HFFc6 (cell line): ENCODE measurements at places on chromosomes 13 and 19. TPM values are rescaled to one million over a fixed set of nuclear protein-coding genes. Genes with fewer than 3 reads are reported as not detected.

GRCh38 chr19:18637673-18638630 is 1.1 kb downstream of the KLHL26 start:
- H3K36me3 ChIP-seq = no peaks in the 10 kb centered on the region
- peak overlapping the region; percentile 87 for H3K4me3 ChIP-seq
- peak overlapping the region; percentile 36; the same call in 1 of the 2 replicates for H3K27ac ChIP-seq
- peaks cover 5% of the 10 kb centered on the region for H3K27me3 ChIP-seq
- H3K4me1 ChIP-seq = peaks cover 6% of the 10 kb centered on the region; the same call in 1 of the 2 replicates

GRCh38 chr19:53555352-53555751 is 17.4 kb downstream of the ZNF331 start:
- H3K4me3 ChIP-seq = peak overlapping the region; percentile 91
- DNase-seq = no peak
- H3K36me3 ChIP-seq = peaks cover 36% of the 10 kb centered on the region
- peak overlapping the region; percentile 91; the same call in 1 of the 2 replicates for H3K27ac ChIP-seq
- H3K4me1 ChIP-seq = peaks cover 20% of the 10 kb centered on the region

DNA sequence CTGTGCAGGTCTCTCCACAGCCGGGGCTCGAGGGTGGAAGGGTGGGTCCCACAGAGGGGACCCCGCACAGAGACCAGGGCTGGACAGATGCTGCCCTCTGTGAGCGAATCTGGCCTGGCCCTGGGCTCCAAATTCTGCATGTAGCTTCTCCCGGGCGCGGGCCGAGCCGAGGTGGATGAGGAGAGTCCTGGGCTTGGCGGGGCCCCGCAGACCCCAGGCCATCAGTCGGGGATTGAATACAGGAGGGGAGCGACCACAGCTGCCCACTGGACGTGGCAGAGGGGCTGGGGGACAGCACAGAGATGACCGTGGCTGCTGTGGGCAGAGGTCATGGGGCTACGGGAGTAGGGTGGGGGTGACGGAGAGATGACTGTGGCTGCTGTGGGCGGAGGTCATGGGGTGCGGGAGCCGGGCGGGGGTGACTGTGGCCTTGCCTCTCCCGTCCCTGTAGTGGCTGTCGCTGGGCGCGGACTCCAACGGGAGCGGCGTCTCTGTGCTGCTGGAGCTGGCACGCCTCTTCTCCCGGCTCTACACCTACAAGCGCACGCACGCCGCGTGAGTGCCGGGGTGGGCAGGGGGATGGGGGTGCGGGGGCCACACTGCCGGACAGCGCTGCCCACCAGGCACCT is 15.5 kb downstream of the NCLN start:
- peaks cover 2% of the 10 kb centered on the region for H3K27me3 ChIP-seq
- no peak for DNase-seq
- no peak overlapping the region for H3K27ac ChIP-seq
- H3K4me3 ChIP-seq = no peak overlapping the region

- no peak for DNase-seq
- H3K4me1 ChIP-seq = no peaks in the 10 kb centered on the region
- 0 out of 2 replicates have a peak, but pooled peaks cover 3% of the 10 kb centered on the region for H3K36me3 ChIP-seq
Observed at GRCh38 chr13:58500938-58501337, 869.4 kb downstream of the PCDH17 start.

GRCh38 chr13:38350114-38350617 is 515 bp downstream of the UFM1 start:
- peak overlapping the region; percentile 100 for H3K4me3 ChIP-seq
- peak; percentile 20 for DNase-seq
- H3K36me3 ChIP-seq = peaks cover 27% of the 10 kb centered on the region
- H3K4me1 ChIP-seq = peaks cover 31% of the 10 kb centered on the region

DNA sequence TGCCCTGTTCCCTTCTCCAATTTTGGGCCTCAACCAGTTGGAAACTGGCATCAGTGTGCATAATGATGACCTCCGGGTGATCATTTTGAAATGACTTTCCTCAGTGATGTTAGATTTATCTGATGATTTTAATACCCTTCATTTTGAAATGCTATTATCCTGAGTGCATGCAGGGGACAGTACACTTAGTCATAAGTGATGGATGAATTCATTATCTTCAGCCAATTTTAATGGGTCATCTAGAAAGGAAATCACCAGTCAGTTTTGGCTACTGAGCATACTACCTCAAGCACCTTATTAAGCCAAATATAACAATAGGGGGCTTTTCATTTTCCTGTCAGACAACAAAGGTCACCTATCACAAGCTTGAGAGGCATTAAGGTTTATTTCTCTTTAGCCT is 118.5 kb upstream of the MIR17HG start:
- H3K4me3 ChIP-seq = no peak overlapping the region
- DNase-seq = no peak
- no peaks in the 10 kb centered on the region; the same call in 1 of the 2 replicates for H3K27me3 ChIP-seq
- H3K27ac ChIP-seq = no peak overlapping the region

DNA sequence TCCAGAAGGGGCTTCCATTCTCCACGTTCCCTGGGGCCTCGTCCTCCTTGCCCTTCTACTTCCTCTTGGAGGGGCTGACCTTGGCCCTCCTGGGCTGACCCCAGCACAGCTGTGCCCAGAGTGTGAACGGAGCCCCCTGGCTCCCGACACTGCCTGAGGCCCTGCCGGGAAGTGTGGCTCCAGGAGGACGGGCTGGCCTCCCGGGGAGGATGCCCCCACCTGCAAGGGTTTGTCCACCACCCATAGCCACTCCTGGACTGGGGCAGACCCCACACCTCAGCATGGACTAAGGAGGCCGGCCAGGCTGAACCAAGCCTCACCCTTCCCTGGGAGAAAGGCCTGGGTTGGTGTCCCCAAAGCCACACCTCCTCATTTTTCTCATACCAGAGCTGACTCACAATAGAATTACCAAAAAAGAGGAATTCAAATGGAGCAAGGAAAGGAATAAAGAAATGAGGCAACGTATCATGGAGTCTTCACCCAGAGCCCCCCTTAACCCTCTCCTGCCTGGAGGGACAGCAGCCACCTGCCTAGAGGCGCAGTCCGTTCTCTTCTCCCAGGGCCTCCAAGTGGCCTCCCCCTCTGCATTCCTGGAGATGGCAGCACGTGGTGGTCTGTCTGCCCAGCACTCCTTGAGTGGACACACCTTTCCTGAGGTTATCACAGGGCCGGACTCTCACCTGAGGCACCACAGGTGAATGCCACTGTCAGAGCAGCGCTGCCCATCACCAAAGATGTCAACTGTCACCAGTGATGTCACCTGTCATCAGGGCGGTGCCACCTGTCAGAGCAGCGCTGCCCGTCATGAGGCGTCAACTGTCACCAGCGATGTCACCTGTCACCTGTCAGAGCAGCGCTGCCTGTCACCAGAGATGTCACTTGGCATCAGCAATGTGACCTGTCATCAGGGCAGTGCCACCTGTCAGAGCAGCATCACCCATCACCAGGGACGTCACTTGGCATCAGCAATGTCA is 3.1 kb upstream of the C13orf46 start:
- no peak overlapping the region for H3K4me3 ChIP-seq
- H3K27ac ChIP-seq = peak overlapping the region; percentile 79
- peak; percentile 77 for DNase-seq
- peaks cover 19% of the 10 kb centered on the region for H3K4me1 ChIP-seq

- no peaks in the 10 kb centered on the region for H3K36me3 ChIP-seq
- H3K4me1 ChIP-seq = peaks cover 52% of the 10 kb centered on the region
- DNase-seq = no peak
- H3K27ac ChIP-seq = no peak overlapping the region
Observed at GRCh38 chr13:76882431-76882830, 3.8 kb downstream of the KCTD12 start.

- DNase-seq = no peak
- no peak overlapping the region for H3K27ac ChIP-seq
- H3K27me3 ChIP-seq = peaks cover 19% of the 10 kb centered on the region
- no peak overlapping the region for H3K4me3 ChIP-seq
Observed at GRCh38 chr13:27321468-27322431, 51.1 kb downstream of the RASL11A start.

DNA sequence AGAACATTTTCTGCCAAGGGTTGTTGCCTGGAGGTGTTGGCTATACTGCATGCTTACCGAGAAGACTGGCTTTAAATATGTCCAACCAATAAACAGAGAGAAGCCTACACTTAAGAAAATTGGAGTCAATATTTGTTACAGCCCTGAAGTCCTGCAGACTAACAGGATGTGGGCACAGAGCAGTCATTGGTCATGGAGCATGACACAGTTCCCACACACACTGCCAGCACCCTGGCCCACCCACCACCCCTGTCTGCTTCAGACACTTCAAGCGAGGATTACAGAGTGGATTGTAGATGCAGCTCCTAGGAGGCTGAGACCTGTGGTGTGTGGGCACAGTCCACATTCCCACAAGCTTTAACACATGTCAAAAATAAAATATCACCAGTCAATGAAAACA is 21.0 kb upstream of the SERP2 start:
- no peak for DNase-seq
- H3K36me3 ChIP-seq = no peaks in the 10 kb centered on the region
- no peak overlapping the region for H3K4me3 ChIP-seq
- H3K27me3 ChIP-seq = peaks cover 9% of the 10 kb centered on the region
- no peak overlapping the region for H3K27ac ChIP-seq
- peaks cover 6% of the 10 kb centered on the region; the same call in 1 of the 2 replicates for H3K4me1 ChIP-seq

DNA sequence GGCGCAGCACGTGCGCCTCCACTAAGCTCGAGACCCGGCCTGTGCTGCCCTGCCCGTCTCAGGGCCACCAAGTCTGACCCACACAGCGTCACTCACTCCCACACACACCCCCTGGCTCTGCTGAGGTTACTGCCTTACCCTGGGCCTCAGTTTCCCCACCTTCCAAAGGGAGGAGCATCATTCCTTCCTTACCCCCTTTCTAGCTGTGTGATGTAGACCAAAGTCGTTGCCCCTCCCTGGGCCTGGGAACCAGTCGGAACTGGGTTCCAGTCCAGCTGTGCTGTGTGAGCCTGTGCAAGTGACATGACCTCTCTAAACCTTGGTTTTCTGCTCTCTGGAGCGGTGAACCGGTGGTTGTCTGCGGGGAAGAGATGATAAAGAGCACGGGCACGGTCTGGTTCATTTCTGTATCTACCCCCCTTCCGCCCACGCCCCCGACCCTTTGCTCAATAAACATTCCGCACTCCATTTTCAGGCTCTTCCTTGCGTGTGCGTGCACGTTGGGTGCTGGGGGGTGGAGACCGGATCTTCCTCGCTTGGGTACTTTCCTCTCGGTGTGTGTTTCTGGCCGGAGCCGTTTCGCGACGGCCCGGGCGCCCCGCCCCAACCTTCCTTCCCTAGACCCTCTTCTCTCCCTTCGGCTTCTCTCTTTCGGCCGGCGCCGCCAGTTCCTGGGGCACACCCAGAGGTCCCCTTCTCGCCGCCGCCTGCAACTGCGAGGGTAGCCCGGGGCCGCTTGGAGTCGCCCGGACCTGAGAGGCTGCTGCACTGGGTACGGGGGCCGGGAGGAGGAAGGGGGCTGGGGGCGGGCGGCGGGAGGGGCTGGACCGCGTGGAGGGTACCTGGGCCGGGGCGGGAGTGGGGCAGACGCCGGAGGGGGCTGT is at the start of gene ZNF581:
ZNF581 (plus strand) TSS at position 647 of the 884 bp plus-strand sequence. CDS start 923 bp downstream, outside the sequence.
- H3K4me3 ChIP-seq = peak within 1 kb of the TSS; percentile 94
- peak within 1 kb of the TSS; percentile 97 for H3K27ac ChIP-seq
- H3K27me3 ChIP-seq = peaks cover 9% of the 10 kb centered on the region

GRCh38 chr13:102195566-102196462 is 206.0 kb downstream of the FGF14 start:
- no peaks in the 10 kb centered on the region for H3K4me1 ChIP-seq
- DNase-seq = no peak
- H3K4me3 ChIP-seq = no peak overlapping the region
- H3K27me3 ChIP-seq = no peaks in the 10 kb centered on the region; the same call in 1 of the 2 replicates
- no peaks in the 10 kb centered on the region for H3K36me3 ChIP-seq

DNA sequence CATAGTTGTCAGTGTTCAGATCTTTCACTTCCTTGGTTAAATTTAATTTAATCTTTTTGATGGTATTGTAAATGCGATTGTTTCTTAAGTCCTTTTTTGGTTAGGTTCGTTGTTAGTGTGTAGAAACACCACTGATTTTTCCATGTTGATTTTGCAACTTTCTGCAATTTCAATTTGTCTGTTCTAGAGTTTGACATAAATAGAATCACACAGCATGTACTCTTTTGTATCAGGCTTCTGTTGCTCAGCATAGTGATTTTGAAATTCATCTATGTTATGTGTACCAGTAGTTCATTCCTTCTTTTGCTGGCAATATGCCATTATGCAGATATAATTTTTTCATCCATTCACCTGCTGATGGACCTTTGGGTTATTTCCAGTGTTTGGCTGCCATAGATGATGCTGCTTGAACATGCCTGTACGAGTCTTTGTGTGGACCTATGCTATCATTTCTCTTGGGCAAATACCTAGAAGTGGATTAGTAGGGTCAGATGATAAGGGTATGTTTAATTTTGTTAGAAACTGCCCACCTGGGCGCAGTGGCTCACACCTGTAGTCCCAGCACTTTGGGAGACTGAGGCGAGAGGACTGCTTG is 33.1 kb downstream of the BICRA start:
- H3K4me1 ChIP-seq = peaks cover 43% of the 10 kb centered on the region
- peaks cover 51% of the 10 kb centered on the region for H3K36me3 ChIP-seq

GRCh38 chr13:97274829-97275649 is 52.9 kb downstream of the MBNL2 start:
- peak overlapping the region; percentile 78 for H3K27ac ChIP-seq
- no peaks in the 10 kb centered on the region; the same call in 1 of the 2 replicates for H3K27me3 ChIP-seq
- H3K4me1 ChIP-seq = peaks cover 92% of the 10 kb centered on the region
- H3K4me3 ChIP-seq = peak overlapping the region; percentile 72
- DNase-seq = peak; percentile 89

DNA sequence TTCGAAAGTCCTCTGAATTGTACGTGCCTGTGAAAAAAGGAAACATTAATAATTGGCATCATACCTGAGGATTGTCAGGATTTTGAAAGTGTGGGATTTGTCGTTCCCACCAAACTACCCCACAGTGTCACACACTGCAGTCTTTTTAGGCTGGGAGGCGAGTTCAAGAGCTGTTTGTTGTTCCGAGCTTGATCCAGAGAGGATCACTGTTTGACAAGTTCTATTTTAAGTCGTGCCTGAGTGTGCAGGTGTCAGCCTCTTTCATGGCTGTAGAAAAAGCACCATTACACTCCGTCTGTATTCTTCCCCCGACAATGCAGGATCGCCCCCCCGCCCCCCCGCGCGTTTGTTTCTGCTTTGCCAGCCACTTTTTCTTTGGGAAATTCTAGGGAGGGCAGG is 635 bp upstream of the NBEA start:
- no peaks in the 10 kb centered on the region; the same call in 1 of the 2 replicates for H3K27me3 ChIP-seq
- H3K27ac ChIP-seq = no peak overlapping the region
- H3K36me3 ChIP-seq = no peaks in the 10 kb centered on the region
- H3K4me3 ChIP-seq = peak overlapping the region; percentile 87
- DNase-seq = no peak

DNA sequence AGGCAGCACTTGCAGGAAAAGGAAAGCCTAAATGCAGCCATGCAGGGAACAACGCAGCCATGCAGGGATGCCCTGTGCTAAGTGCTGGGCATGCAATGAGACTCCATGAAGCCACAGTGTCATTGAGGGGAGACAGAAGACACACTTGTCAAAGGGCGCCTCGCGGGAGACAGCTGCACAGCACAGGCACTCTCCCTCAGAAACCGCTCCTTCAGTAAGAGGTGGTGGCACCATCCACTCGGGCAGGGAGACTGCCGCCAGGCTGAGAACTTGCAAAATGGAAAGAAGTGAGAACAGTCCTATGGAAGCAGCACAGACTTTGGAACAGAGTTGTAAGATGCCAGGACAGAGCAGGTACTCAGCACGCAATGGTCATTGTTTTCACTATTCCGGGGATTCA is 51.1 kb downstream of the GGACT start:
- peaks cover 5% of the 10 kb centered on the region; the same call in 1 of the 2 replicates for H3K36me3 ChIP-seq
- H3K27me3 ChIP-seq = peaks cover 4% of the 10 kb centered on the region
- H3K4me3 ChIP-seq = no peak overlapping the region

The KIR2DL3 gene
- total RNA-seq = not detected in 2 replicates

The LYPD3 gene
- 0.17 to 0.47 TPM (median 0.28 TPM) in 3 replicates for total RNA-seq

The VRK3 gene
- 30.2 to 31.8 TPM (median 31.5 TPM) in 3 replicates for total RNA-seq

The RASAL3 gene
- total RNA-seq = not detected in 3 replicates

The TSEN34 gene
- 55.5 to 62.3 TPM (median 59.7 TPM) in 3 replicates for total RNA-seq

The SLC17A7 gene
- total RNA-seq = 0.07 to 0.09 TPM in 2 of 3 replicates, not detected in the other

The IRGQ gene
- total RNA-seq = 19.5 and 28.6 TPM in 2 replicates

The HTR2A gene
- total RNA-seq = not detected in 3 replicates
